ENCODE measurements at places on chromosomes 1 and 21.

- peak; percentile 39 for DNase-seq
Observed at GRCh38 chr1:160410406-160411005, 10.1 kb downstream of the VANGL2 start.

- no peak for DNase-seq
Observed at GRCh38 chr1:151801310-151801820, 3.9 kb downstream of the LINGO4 start.

GRCh38 chr1:248686815-248687214, 15.8 kb downstream of the OR14I1 start:
- DNase-seq: no peak

DNA sequence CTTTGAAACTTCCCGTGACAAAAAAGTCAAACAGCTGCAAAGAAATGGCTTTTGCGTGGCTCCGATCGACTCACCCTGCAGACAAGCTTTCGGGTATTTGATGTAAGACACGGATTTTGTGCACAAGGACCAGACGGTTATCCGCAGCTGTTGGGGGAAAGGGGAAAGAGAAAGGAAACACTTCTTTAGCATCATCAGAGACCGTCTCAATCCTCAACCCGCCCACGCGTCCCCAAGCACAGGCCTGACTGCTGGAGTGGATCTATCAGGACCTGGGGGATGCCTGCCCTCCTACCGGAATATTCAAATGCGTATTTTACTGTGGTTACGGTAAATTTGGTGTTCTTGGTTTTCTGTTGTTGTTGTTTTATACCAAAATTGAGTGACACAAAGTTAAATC, 11.2 kb downstream of the WRAP73 start:
- DNase-seq: no peak

DNA sequence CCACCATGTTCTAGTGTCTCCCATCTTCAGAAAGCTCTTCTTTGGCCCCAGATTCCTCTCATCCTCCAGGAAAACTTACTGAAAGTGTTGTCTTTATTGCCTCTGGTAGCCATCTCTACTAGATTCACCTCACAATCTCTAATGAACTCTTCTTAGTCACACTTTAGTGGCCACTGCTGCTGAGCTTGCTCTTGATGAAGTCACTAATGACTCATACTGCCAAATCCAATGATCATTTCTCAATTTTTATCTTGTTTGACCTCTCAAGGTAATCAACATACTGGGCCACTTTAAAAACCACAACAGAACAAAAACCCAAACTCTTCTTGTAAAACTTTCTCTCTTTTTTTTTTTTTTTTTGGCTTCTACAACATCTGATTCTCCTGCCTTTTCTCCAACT, 196.4 kb downstream of the LHX8 start:
- DNase-seq: no peak

DNA sequence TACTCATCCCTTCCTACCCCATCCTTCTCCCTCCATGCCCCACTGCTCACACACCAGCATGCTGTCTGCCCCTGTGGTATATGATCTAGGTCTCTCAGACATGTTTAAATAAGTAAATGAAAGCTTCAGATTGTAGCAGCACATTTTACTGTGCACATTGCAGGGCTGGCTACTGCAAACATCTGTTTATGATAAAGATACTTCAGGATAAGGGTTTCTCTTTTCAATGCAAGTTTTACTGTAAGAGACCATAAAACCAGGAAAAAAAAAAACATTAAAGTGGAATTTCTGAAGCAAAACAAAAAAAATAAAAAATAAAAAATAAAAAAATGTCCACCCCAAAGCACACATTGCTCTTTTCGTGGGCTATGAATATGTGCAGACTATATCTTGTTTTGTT, 184.4 kb downstream of the USH2A start:
- no peak for DNase-seq

DNA sequence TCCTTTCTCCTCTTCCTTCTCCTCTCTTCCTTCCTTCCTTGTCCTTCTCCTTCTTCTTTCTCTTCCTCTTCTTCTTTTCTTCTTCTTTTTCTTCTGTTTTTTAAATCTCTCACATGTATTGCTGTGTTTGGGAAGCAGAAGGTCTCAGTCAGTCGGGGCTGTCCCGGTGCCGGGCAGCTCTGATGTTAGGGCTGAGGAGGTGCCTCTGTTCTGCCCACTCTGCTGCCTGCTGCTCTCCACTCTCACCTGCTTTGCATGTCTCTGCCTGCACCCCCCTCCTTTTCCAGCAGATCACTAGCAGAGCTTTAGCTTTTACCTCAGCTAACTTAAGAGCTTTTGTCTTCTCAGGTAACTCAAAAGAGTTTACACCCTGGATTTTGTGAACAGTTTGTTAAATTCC, 276.6 kb downstream of the CHRM3 start:
- DNase-seq: no peak

GRCh38 chr1:114455102-114455785, 55.8 kb downstream of the TRIM33 start:
- no peak for DNase-seq

- DNase-seq: no peak
Observed at GRCh38 chr1:28792644-28793121, 19.3 kb upstream of the OPRD1 start.
